NCI-H460 (cell line): ENCODE measurements at places on chromosomes 7 and 10. TPM values are rescaled to one million over a fixed set of nuclear protein-coding genes. Genes with fewer than 3 reads are reported as not detected.

- DNase-seq = no peak
These were observed 28.1 kb downstream of the LRRC4 start for GRCh38 chr7:128003167-128003566.

The CDHR1 gene
- 0.07 and 0.35 TPM in 2 replicates for total RNA-seq

- DNase-seq = no peak
These were observed 15.9 kb upstream of the FAM241B start for GRCh38 chr10:69614130-69614529.

The HOXA2 gene
- 1.8 and 3.0 TPM in 2 replicates for total RNA-seq

GRCh38 chr10:101330631-101331225, 23.2 kb upstream of the BTRC start:
- no peak for DNase-seq
